ENCODE measurements at places on chromosomes 2 and 18. TPM values are rescaled to one million over a fixed set of nuclear protein-coding genes. Genes with fewer than 3 reads are reported as not detected.

The MROH2A gene
- 0.28 TPM for polyA plus RNA-seq

The FKBP1B gene
- 10.0 TPM for polyA plus RNA-seq

The FAM110C gene
- polyA plus RNA-seq: 15.4 TPM

The SRD5A2 gene
- 0.13 TPM for polyA plus RNA-seq

GRCh38 chr2:74471332-74472065, 981 bp downstream of the MRPL53 start:
- no peak for DNase-seq

GRCh38 chr2:202023904-202024266, 9.8 kb upstream of the FZD7 start:
- DNase-seq: no peak

GRCh38 chr2:53445383-53446070, 322.1 kb upstream of the CHAC2 start:
- no peak for DNase-seq

GRCh38 chr2:230161184-230161583, 58.6 kb downstream of the SP110 start:
- no peak for DNase-seq

DNA sequence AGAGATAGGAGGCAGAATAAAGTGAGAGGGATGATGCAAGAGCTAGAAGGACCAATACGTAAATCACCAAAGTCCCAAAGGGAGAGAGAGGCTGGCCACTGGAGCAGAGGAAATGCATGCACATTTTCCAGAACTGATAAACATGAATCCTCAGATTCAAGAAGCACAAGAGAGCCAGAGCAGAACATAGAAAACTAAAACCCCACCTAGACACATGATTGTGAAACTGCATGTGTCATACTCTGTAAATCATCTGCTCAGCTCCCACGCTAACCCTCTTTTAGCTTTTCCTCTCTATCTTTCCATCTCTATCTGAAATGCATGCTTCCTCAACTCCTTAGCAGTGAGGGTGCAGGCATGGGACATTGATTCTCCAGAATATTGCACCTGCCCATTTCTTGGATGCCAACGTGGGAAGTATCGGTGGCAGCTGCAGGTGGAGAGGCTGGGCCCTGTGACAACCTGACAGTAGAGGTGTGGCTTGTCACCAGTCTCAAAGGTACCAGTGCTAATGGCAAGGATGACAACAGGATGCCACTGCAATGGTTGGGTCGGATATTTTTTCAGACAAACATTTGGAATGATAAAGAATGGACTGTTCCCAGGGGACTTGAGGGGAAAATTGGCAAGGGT, 89.3 kb upstream of the OTOS start:
- DNase-seq: no peak

- DNase-seq: no peak
Measured at GRCh38 chr2:227888289-227888688, 16.9 kb downstream of the DAW1 start.

DNA sequence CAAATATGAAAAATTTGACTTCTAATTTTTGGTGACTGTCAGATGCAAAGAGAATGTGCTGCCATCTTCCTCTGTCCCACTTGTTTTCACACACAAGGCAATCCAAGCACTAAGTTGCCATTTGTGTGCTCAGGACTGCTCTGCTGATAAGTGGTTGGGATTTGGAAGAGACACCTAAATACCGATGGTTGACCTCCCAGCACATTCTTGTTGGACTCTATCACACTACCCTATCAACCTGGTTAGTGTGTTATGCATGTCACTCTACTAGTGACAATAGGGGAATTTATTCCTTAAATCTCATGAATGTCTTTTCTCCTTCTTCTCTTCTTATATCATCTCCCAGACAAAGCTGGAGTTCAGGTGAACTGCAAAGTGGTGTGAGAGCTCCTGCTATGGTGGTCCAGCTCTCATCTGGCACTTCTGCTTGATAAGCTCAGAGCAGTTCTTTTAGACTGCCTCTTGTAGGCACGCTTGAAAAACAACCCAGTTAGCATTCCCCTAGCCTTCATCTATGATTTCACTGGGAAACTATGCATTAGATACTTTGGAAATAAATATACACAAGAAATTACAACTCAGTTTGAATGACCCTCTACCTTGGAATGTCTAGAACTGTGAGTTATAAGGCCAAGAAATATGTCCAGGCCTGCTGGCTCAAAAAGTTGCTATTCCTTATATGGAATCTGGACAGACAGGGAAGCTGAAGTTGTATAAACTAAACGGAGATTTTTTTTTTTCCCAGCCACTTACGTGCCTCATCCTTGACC, 404.8 kb downstream of the MEIS1 start:
- no peak for DNase-seq

DNA sequence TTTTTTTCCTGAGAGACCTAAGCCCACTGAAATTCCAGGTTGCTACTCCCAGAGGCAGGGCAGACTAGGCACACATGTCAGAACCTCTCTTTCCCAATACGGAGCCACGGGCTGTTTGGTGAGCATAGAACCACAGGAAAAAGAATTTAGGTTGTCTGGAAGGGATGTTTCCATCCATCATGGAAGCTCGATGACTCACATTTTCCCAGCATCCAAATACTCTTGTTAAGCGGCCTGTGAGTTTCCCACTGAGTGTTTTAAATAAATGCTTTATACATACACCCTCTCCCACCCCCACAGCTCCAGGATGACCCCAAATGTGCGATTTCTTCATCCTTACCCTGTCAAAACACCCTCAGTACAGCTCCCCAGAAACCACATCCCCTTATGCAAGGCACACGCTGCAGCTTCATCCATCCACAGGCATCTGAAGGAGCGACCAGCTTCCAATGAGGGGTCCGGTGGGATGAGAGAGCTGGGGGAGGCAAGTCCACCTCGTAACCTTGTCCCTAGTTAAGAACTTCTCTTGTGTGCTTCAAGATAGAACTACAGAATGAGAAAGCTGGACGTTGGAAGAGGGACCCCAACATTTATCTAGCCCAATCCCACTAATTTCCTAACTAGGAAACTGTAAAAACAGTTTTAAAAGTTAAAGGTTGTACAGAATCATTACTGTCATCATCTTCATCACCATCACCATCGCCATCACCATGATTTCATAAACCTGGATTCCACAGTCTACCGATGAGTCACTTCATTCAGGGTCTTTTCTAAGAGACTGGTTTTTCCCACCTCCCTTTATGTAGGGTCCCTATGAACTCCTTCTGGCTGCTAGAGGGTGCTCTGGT, 63.5 kb upstream of the FZD7 start:
- DNase-seq: no peak

- no peak for DNase-seq
Measured at GRCh38 chr18:70973626-70974025, 684.8 kb downstream of the SOCS6 start.

DNA sequence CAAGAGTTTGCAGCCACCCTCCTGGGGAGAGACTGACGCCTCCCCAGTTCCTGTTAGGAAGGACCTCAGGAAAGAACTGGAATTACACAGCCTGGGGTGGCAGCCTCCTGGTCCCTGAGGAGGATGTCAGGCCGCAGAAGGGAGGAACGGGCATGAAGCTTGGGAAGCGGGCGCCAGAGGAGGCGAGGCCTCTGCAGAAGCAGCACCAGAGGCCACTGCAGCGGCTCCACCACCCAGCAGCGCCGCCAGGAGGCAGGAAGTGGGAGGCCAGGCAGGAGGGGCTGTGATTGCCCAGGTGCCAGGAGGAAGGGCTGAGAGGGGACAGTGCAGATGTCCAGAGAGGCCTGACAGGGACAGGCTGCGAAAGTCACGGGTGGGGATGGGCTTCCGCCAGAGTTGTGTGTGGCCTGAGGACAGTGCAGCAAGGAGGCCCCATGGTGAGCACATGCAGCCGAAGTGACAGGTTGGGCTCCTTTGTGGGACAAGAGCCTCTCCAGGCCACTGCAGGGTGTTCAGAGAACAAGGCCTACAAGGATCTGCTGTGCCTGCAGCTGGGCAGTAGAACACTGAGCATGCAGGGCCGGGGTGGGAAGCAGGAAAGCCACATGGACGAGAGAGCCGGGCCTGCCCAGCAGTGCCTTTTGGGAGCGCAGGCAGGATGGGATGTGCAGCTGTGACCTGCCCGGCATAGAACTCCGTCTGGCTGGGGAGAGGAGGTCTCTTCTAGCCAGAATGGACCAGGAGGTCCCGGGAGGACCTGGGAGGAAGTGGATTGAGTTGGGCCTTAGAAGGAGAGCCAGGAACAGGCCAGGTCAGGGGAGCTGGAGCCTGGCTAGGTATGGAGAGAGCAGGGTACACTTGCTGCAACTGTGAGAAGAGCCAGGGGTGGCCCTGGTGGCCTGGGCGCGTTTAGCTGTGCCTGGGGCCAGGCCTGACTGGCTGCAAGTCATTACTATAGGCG, 39.1 kb upstream of the ALPP start:
- no peak for DNase-seq

GRCh38 chr2:38093527-38094165, 17.7 kb upstream of the CYP1B1 start:
- no peak for DNase-seq

DNA sequence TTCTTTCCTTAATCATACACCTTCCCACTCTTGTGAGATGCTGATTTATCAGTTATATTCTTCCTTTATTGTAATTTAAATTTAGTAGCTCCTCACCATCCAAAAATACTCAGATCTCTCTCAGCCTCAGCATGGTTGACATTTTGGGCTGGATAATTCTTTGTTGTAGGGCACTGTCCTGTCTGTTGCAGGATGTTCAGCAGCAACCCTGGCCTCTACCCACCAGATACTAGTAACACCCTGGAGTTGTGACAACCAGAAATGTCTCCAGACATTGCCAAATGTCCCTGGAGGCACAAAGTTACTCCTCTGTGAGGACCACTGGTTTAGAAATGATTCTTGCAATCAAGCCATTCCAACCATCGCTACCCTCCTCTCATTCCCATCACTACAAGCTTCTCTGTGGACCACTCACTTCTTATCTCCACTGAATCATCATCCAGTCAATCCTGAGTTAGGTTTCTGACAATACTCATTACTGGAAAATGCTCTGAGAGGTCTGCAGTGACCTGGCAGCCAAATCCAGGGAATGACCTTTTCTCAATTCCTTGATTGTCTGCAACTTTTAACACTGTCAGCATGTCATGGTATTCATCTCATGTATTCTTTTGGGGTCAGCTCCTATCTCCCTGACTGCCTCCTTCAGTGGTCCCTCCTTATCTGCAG, 43.3 kb downstream of the OSBPL6 start:
- no peak for DNase-seq

DNA sequence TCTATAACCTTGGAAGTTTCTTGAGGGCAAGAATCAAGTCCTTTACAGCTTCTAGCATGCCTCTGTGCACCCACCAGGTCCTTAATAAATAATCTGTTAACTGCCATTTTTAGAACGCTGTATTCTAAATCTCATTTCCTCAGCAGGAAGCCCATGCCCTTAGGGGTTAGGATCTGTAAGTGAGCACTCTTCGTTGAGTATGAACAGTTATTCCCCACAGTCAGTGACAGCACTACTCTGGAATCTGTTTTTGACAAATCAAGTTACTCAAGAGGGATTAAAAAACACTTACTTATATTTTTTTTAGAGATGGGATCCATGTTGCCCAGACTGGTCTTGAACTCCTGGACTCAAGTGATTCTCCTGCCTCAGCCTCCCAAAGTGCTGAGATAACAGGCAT, 14.6 kb downstream of the PAIP2B start:
- no peak for DNase-seq

GRCh38 chr2:101812226-101812625, 114.7 kb downstream of the MAP4K4 start:
- no peak for DNase-seq

DNA sequence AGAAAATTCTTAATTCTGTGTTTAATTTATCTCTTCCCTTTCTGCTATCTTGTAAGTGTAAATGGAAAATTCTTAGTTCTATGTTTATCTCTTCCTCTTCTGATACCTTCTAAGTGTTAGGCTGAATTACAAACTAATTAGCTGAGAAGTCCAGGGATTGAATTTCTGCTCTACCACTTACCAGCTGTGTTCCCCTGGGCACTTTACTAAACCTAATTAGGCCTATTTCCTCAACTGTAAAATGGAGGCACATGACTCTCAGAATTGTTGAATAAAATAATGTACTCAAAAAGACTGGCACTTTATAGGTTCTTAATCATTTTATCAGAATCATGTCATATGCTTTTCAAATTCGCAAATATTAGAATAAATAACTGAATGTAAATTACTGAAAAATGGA, 146.3 kb downstream of the MAP2 start:
- no peak for DNase-seq
